GM19239 (cell line): ENCODE measurements at places on chromosomes 2 and 18.

DNA sequence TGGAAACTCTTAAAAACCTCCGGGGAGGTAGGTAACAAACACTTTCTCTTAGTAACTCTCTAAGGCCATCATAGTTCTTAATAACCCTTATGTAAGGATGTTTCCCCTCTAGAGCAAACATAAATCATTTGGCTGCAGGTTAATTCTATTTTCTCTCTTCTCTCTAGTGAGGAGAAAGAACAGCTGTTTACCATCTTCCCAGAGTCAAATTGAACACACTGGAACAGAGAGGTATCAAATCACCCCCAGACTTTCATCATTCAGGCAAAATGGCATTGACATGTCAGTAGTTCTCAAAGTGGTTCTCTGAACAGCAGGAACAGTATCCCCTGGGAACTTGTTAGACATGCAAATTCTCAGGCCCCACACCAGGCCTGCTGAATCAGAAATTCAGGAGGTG is 240.7 kb downstream of the MEIS1 start:
- DNase-seq, result no peak

DNA sequence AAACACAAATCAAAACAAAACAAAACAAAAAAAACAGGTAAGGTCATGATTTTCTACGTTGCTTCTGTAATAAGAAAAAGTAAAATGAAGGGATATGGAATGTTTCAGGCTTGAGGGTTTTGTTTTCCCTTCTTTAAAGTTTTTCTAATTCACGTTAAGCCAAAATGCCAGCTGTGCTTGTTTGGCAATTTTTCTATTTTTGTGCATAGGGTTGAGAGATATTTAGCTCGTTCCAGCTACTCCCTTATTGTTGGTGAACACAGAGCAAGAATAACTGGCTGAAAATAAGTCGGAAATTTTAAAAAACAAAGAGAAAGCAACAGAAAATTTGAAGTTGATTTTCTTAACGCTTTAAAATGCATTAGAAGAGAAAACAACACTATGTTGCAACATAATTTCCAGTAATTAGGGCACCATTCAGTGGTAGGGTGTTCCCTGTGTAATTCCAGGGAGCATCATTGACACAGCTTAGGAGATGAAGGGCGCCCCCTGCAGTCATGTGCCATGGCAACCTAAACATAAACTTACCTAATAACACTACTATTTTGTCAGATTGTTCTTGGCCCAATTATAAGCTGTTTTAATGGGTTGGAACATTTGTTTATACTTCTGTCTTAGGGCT is 99.5 kb downstream of the DTNA start:
- DNase-seq, result no peak

DNA sequence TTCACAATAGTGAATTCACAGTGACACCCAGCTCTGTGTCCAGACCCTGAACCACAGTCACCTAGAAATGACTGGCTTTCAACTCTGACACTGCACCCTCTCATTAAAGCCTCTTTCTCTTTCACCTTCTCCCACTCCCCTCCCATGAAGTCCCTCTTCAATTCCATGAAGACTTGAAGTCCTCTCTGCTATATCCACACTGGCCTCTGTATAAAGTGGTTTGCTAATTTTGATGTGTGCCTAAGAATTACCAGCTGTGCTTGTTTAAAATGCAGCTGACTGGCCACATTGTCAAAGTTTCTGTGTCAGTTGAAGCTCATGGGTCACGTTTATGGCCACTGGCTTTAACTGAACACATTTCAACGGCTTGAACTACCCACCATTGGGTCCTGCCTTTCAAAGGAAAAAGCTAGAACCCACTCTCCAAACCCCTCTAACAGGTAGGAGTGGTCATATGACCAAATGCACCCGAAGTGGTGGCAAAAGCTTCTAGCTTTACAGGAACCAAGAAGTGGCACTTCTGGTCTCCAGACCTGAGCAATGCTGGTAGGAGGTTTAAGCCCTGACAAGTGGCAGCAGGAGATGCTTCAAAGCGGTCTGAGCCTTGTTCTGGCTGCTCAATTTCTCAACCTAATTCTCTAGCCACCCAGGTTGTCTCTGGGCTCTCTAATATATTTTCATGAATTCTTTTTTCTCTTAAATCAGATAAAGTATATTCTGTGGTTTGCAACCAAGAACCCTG is 34.2 kb downstream of the B4GALT6 start:
- DNase-seq, result no peak

GRCh38 chr2:73142937-73143336 is 30.2 kb upstream of the RAB11FIP5 start:
- DNase-seq, result no peak

- no peak for DNase-seq
Observed at GRCh38 chr2:212032536-212033219, 505.9 kb downstream of the ERBB4 start.

GRCh38 chr2:118049140-118049815 is 35.4 kb upstream of the CCDC93 start:
- no peak for DNase-seq

GRCh38 chr2:43718530-43719124 is 42.4 kb upstream of the C1GALT1C1L start:
- no peak for DNase-seq

GRCh38 chr2:8803658-8804379 is 33.6 kb downstream of the KIDINS220 start:
- DNase-seq, result peak; percentile 19

GRCh38 chr2:171963198-171963597 is 36.6 kb upstream of the METAP1D start:
- DNase-seq, result no peak

GRCh38 chr18:60123031-60123430 is 223.2 kb downstream of the PMAIP1 start:
- DNase-seq, result no peak

- DNase-seq, result no peak
Observed at GRCh38 chr18:42742969-42743368, 372.5 kb downstream of the RIT2 start.

- DNase-seq, result peak; percentile 44
Observed at GRCh38 chr2:25204190-25204838, 35.9 kb upstream of the POMC start.

DNA sequence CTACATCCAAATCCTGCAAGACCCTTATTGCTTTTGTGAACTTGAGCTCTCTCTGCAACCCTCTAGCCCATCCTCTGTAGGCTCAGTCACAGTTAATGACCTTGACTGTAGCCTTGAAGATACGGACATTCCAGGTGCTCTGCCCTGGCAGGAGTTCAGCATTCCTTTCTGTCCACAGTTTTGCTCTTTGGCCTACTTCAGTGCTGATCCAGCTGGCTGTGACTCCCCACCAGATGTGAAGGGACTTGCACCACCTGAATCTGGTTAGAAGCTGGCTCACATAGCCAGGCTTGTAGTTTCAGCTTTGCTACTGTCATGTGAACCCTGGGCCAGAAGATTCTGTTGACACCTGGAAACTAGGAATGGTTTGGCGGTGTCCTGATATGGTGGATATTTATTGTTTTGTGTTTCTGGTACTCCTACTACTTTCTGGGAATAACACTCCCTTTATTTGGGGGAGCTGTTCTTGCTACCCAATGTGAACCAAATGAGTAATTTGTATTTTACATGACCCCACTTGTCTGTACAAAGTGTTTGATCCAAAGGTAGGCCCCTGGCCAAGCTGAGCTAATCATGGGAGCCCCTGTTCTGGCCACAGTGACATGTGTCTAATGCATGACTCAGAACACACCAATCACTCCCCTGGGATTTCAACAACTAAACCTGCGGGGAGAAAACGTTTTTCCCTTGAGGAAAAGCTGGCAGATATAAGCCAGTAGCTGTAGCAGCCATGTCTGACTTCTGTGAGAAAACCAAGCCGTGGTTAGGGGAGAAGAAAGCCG is 73.4 kb downstream of the CDCA7 start:
- no peak for DNase-seq

- DNase-seq, result no peak
Observed at GRCh38 chr18:8983195-8983594, 119.3 kb upstream of the NDUFV2 start.

DNA sequence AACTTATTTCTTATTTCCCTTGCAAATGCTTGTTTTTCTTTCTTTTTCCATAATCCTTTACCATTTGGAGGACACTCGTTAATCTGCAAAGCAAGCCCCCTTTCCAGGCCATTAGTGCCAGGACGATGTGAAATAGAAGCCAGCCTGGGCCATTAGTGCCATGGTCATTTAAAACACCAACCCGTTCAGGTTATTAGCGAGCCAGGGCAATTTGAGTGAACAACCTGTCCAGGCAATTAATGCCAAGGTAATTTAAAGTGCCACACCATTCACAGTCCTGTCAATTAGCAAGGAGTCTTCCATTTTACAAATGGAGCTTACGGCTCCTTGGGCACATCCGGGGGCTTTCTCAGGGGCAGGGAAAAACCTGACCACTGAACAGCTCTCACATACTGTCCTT is 370.6 kb downstream of the HRH4 start:
- DNase-seq, result no peak

DNA sequence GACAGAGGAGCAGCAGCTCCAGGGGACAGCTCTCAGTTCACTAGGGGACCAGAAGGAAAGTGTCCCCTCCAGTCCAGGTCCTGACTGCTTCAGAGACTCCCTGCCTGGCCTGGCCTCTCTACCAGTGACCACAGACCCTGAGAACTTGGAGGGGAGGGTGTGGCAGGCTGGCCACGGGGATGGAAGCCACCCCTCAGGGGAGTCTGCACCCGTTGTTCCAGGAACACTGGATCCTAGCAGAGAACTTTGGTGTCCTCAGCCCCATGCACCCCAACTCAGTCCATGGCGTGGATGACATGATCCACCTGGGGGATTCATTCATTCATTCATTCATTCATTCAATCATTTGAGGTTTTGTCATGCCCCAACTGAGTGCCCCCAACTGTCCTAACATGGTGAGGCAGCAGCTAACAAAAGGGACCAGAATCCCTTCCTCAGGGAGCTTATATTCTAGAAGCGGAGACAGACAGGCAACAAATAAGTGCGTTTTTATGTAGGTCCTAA is 31.9 kb downstream of the MYO7B start:
- no peak for DNase-seq

DNA sequence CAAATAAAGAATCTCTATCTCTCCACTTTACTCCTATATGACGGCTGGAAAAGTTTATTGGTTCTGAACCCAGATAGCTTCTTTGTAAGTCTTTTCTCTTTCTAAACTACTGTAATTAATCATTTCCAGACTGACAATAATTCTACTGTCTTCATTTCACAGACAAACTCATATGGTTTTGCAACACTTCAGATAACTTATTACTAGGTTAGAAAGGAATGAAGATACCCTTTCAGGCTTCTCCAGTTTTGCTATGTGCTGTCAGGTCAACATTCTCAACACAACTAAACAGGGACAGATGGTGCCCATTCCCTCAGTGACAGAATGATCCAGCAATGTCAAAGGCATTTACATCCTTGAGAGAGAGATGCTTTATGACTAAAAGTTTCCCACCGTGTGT is 198.5 kb upstream of the ITGA4 start:
- no peak for DNase-seq

DNA sequence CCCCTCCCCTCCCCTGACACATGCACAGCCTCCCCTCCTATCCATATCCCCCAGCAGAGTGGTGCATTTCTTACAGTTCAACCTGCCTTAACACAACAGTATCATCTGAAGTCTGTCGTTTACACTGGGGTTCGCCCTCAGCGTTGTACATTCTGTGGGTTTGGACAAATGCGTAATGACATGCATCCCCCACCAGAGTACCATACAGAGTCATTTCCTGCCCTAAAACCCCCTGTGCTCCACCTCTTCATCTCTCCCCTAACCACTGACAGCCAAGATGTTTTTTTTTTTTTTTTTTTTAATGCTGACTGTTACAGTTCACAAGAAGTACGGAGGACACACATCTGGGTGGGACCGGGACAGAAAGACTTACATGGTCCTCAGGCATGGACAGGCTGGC is 22.6 kb downstream of the POMC start:
- DNase-seq, result no peak

GRCh38 chr18:22170421-22171257 is 1.2 kb downstream of the GATA6 start:
- DNase-seq, result no peak

DNA sequence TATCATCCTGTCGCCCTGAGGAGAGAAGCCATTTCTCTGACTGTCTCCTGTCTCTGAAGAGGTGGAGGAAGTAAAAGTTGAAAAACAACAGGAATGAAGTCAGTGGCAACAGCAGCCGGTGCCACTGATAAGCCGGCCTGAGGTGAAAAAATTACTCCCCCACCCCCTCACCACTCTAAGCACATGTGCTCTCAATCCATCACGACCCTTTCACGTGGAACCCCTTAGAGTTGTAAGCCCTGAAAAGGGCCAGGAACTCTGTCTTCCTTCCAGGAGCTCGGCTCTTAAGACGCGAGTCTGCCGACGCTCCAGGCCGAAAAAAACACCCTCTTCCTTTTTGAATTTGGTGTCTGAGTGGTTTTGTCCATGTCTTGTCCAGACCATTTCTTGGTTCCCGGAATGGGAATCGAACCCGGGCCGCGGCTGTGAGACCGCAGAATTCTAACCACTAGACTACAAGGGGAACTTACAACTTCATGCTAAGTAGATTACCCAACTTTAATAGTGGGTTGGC is 40.7 kb upstream of the TRIM43 start:
- no peak for DNase-seq

DNA sequence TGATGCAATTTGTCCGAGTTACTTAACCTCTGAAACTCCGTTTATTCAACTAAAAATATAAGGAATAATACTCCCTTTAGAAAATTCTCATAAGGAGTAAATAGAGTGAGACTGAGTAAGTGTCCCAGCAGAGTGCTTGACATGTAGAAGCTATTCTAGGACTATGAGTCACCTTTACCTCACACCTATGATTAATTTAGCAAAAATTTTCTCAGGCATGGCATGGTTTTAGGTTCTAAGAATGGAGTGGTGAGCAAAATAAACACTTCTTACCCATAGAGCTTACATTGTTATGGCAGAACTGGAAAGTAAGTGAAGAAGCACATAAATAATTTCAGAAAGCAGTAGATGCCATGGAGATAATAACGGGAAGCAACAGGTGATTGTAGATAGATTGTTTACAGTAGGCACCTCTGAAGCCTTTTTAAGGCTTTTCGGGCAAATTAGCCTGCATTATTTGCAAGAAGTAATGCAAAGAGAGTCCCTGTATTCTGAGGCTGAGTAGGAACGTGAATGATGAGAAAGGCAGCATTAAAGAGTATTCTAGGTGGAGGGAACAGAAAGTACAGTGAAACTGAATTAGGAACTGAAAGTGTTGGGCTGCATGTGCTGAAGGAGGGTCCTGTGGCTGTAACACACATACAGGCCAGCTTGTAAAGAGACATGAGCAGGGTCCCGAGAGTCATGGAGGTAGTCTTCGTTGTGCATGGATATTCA is 209.2 kb downstream of the ZNF407 start:
- peak; percentile 36 for DNase-seq

- DNase-seq, result no peak
Observed at GRCh38 chr2:207284556-207285472, 119.1 kb upstream of the KLF7 start.

DNA sequence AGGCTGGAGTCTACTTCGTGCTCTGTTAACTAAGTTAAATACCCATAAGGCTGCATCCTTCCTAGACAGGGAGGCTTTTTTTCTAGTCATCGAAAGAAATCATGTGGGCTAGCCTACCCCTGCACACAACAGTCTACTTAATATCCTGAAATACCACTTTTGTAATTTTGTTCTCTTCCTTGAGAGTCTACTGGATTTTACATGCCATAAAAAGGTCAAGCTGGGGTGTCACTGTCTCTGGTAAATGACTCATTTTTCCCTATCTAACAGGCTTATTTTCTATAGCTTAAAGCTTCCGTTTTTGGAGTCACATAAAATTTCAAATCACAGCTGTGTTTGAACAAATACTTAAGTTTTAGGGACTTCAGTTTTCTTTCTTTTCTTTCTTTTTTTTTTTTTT is 10.7 kb upstream of the STAM2 start:
- DNase-seq, result no peak

GRCh38 chr2:209425471-209426071 is 1.7 kb downstream of the MAP2 start:
- no peak for DNase-seq
